Trophoblast cell (in vitro differentiated cells and primary cell): ENCODE measurements at places on chromosomes 1 and 21.

GRCh38 chr1:153818876-153819275 lies 43.7 kb downstream of the SLC27A3 start:
- no peak for DNase-seq

GRCh38 chr1:224851848-224852261 lies 77.6 kb upstream of the DNAH14 start:
- no peak for DNase-seq

- DNase-seq, result no peak
Measured at GRCh38 chr1:180581635-180582039, 22.9 kb downstream of the OVAAL start.

- no peak for DNase-seq
Measured at GRCh38 chr21:42353623-42354022, 2.8 kb upstream of the TFF2 start.

DNA sequence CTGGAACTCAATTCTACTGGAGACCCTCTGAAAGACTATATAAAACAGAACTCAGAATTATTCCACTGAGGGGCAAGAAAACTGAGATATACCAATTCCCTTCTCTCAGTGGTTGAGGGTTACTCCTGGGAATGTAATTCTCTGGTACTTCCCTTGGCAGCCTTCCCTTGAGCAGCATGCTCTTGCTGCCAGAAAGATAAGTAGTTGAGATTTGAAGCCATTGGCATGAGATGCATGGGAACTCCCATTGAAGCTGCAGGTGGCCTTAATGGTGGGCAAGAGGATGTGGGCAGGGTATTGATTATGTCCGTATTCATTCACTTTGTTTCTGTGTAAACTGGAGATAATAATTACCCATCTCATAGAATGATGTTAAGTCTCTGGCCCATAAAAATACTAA lies 28.6 kb upstream of the C1orf185 start:
- no peak for DNase-seq

DNA sequence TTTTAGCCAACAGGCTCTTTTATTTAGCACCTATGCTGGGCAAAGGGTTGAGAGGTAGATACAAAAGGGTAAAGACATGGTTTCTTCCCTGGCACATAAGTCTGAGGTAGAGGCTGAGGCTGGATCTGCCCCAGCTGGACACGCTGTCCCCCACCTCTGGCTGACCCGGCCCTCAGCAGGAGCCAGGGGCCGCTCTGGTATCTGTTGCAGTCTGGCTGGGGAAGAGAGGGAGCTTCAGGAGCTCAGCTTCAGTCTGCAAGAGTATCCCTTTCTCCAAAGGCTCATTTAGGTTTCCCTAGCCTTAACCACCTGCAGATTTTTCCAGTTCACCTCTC lies 14.2 kb downstream of the BLACAT1 start:
- DNase-seq, result no peak

GRCh38 chr21:34598931-34599400 lies 15.9 kb downstream of the RCAN1 start:
- no peak for DNase-seq

DNA sequence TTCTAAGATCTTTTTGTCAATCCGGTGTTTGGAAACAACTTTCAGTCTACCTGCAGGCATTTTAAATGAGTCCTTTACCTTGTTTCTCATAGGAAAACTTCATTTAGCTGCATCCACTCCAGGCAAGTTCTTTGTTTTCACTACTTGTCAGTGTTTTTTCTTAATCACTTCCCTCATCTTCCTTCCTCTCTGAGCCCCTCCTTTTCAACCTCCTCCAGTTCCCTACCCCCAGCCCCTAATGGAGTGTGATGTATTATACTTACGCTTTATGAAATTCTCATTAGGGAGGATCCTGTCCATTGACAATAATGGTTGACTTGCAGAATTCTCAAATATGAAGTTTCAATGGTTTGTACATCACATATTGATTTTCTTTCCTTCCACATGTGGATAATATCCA lies 62.5 kb upstream of the BACH1 start:
- no peak for DNase-seq

- peak; percentile 38 for DNase-seq
Measured at GRCh38 chr1:17075470-17076255, 21.8 kb upstream of the SDHB start.

GRCh38 chr1:46133781-46134350 lies 1.4 kb upstream of the PIK3R3 start:
- no peak for DNase-seq

- peak; percentile 81 for DNase-seq
Measured at GRCh38 chr1:178633056-178633455, 92.0 kb upstream of the RALGPS2 start.

DNA sequence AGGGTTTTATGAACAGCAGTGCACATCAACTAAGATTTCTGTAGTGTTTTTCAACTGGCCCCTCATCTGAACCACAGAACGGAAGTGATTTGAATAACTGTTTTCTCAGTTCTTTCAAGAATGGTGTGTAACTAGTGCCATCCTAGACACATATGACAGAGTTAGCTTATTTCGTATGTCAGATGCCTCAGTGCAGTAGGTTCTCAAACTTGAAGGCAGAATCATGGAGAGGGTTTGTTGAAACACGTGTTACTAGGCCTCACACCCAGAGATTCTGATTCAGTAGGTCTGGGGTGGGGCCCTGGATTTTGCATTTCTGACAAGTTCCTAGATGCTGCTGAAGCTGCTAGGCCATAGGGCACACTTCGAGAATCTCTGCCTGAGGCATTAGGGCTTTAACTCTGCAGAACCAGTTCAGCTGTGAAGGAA lies 49.0 kb downstream of the SCCPDH start:
- peak; percentile 57 for DNase-seq

GRCh38 chr1:208923946-208924720 lies 659.4 kb upstream of the CAMK1G start:
- DNase-seq, result no peak

GRCh38 chr1:179144626-179145025 lies 62.8 kb downstream of the TOR3A start:
- DNase-seq, result no peak

DNA sequence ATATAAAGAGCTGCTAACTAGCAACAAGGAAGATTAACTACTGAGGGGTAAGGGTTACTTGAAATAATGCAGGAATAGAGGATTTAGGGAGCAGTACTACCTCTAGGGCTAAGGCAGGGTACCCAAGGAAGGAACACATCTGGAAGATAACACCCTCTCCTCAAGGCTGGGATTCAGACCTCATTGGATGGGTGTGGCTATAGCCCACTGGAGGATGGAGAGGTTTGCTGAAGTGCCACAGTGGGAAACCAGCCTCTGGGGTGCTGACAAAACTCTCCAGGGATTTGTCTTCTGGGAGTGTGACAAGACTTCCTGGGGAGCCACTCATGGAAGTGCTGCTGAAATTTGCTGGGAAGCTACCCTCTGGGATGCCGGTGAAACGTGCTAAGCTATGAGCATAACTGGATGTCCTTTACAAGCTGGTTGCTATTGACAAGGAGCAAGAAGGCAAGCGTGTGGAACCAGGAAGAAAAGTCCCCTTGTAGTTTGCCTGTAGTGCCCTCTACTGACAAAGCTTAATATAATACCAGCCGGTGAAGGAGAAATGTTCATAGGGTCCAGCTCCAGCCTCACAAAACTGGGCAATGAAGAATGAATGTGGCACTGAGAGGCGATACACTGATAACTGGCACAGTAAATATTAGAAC lies 122.8 kb upstream of the USP24 start:
- peak; percentile 30 for DNase-seq

GRCh38 chr1:175901076-175901836 lies 157.9 kb upstream of the TNR start:
- no peak for DNase-seq

DNA sequence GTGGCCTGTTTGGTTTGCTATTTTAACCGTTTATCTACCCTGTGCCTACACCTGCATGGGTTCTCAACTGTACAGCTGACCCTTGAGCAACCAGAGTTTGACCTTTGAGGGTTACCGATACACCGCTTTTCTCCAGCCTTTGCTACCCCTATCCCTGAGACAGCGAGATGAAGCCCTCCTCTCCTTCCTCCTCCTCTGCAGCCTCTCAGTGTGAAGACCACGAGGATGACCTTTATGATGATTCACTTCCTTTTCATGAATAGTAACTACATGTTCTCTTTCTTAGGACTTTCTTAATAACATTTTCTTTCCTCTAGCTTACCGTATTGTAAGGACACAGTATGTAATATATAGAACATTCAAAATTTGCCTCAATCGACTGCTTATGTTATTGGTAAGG lies 14.5 kb upstream of the RNF187 start:
- no peak for DNase-seq

GRCh38 chr1:43835082-43836021 lies 98.2 kb upstream of the ARTN start:
- DNase-seq, result no peak

DNA sequence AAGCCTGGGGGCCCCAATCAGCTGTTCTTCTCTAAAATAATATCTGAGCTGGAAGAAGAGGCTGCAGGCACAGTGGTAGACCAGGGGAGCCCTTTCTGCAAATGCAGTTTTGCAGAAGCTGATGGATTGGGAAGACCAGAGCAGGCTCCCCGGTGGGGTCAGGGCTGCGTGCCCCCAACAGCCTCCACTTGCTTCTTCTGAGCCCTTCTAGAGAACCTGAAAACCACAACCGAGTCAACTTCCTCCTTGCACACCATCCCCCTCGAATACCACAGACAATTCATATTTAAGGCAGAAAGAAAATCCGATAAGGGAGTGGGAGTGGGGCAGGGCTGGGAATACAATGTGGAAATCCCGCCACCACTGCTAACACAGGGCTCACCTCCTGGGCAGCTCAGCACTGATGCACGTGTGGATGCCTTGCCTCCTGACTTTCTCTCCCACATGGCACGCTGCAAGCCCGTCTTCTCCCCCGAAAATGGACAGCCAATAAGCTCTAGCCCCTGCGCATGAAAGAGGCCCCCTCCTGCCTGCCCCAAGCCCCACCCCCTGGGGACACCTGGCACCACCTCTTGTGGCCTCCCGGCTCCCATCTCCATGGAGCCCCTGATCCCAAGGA lies 25.4 kb upstream of the ALDH4A1 start:
- DNase-seq, result no peak

GRCh38 chr1:53344921-53345838 lies 17.3 kb upstream of the LRP8 start:
- no peak for DNase-seq

DNA sequence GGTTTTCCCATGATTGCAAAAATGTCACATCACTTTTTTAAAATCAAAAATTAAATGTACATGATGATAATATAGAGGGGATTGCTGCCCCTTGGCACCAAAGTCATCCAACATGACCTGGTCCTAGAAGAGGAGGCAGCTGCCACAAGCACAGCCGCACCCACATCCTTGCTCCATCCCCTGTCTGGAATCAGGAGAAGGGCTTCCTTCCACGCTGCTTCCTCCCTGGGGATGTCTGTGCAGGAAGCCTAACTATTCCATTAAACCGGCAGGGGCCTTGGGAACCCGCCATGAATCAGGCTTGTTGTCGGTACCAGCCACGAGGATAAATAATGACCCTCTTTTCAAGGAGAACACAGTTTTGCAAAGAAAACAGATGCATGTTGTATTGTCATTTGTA lies 68.7 kb upstream of the AJAP1 start:
- no peak for DNase-seq

DNA sequence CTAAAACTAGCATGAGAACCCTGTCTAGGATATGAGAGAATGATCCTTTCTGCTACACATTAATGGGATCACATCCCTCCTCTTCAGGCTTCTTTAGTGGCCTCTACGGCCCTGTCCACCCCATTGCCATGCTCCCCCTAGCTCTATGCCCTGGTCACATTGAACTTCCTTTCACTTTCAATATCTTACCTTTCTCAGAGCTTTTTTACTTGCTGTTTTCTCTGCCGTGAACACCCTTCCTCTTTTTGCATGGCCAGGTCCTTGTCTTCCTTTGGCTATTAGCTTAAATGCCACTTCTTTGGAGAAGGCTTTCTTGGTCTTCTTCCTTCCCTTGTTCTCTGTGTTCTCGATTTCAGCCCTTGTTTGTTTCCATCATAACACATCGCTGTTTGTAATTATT lies 97.4 kb downstream of the GIPC2 start:
- DNase-seq, result no peak

GRCh38 chr21:29673096-29673610 lies 266.6 kb downstream of the GRIK1 start:
- DNase-seq, result no peak

GRCh38 chr1:71645015-71645414 lies 564.2 kb upstream of the ZRANB2 start:
- DNase-seq, result no peak

DNA sequence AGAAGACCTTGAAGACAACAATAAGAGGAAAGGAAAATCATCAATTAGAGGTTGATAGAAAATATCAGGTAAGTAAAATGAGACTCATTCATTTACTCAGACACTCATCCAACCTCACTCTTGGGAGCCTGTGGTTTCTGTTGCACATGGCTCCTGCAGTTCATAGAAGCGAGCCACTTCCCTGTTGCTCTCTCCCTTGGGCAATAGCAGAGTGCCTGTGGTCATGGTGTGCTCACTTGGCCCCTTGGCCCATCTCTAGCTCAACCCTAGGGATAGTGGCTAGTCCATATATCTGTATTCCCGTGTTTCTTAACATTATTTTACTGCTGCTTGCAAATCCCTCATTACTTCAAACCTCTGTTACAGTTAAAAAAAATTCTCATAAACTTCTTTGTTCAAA lies 368.6 kb downstream of the PTPRC start:
- peak; percentile 17 for DNase-seq

DNA sequence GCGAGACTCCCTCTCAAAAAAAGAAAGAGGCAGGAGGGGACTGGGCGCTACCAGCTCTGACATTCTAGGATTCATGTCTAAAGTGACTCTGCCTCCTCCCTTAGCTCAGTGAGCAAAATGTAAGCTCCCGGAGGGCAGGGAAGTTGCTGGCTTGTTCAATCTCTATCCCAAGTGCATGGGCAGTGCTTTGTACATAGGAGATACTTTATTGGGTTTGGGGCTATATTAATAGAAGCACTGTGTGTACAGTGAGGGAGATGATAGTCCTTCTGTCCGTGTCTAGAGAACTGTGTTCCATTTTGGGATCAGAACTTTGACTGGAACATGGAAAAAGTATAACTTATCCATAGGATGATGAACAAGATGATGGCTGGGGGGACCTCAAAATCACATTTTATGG lies 16.7 kb upstream of the LUZP1 start:
- no peak for DNase-seq

DNA sequence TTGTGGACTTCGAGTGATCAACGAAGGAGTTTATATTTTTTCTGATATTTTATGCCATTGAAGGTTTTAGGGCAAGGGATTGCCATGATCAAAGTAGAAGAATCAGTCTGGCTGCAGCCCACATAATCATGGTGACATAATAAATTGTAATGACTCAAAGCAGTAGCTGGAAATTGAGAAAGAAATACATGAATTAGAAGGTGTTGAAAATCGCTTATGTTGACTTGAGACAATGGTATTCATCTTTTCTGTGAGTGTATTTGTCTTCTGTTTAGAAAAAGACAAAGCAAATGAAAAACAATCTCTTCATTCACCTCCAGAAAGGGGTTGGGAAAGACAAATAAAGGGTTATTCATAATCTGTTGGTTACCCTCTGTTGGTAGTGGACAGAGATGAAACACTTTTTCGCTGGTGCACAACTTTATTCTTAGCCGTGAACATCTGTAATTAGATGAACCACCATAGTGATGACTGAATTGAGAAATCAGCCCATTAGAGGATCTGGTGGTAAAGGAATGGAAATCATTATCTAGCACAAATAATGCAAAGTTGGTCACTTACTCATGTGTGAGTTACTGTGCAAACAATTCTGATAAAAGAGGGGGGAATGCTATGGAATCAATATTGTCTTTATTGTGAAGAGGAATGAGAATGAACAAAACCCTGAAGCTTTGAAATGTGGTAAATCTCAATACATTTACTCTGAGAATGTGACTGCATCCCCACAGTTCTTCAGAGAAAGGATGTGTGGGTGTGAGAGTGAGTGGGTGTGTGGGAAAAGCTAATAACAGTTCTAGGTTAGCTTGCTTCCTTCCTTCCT lies 121.8 kb downstream of the NTNG1 start:
- DNase-seq, result no peak

GRCh38 chr1:27006683-27007082 lies 6.0 kb downstream of the TENT5B start:
- no peak for DNase-seq
